ENCODE measurements at places on chromosomes 3 and 15.

GRCh38 chr15:88331291-88331690 is 74.8 kb upstream of the NTRK3 start:
- DNase-seq, result peak; percentile 0

GRCh38 chr3:114690911-114691310 is 397.1 kb downstream of the TIGIT start:
- DNase-seq, result no peak

DNA sequence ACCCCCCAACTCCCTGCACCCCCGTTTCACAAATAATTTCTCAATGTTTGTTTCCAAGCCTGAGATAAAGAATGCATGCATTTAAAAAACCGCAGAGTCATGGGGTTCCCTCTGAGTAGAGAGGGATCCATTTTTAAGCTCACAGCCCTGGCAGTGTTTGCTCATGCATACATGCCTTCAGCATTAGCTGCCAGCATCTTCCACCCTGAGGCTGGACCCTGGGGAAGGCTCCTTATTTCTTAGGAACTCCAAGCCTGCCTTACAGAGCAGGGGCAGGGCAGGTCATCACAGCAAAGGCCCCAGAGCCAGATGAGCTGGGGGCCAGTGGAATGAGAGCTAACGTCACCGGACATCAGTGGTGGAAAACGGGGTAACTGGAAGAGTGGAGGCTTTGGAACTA is 31.3 kb downstream of the TLE3 start:
- DNase-seq, result no peak

- DNase-seq, result no peak
Observed at GRCh38 chr3:140510303-140510861, 167.5 kb upstream of the TRIM42 start.

- no peak for DNase-seq
Observed at GRCh38 chr3:151916781-151917180, 43.3 kb downstream of the SUCNR1 start.

DNA sequence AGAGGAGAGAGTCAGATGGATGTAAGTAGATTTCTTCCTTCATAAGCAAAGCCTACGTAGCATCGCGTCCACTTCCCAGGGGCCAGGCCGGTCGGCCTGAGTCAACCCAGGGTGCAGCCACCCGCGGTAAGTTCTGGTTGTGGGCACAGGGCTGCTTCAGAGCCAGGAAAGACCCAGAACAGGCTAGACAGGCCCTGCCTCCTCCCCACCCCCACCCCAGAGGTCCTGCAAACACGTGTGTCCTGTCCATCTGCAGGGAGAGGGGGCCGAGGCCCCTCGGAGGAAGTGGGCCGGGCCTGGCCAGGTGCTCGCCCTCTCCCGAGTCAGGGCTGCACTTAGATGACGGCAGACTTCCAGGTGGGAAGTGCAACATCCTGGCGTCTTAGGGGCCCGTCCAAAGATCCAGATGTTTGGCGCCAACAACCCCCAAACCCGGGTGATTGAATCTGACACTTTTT is 100.8 kb upstream of the ALDH1A3 start:
- DNase-seq, result no peak

- no peak for DNase-seq
Observed at GRCh38 chr3:6640907-6641306, 220.0 kb upstream of the GRM7 start.

DNA sequence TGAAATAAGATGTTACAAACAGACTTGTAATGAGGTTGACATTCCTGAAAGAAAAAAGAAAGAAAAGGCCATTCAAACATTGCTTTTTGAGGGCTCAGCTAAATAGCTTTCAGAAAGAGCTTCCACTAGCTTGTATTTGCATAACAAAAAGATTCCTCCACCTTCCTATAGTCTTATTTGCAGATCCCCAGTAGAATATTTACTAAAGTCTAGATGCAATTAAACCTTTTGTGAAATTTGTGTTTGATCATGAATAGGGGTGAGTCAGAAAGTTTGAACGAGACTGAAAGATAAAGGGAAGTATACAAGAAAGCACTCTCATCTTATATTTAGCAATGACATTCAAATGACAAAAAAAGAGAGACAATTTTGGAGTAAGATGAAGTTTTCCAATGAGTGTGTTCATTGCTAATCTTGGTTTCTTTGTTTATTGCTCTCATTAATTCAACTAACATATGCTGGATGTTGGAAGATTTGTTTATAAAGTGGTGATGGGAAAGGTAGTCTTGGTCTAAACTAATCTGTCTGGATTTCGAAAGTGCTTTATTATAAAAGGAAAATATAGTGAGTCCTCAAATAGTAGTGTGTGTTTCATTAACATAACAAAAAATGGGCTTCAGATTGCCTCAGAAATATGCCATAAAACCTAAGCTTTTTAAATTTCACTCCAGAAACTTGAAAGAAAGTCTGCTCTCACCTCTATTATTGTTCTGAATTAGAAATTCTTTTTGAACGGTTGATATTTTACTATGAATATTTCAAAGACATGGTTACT is 9.1 kb upstream of the CADPS start:
- DNase-seq, result no peak

All from NCI-H1694 treated with DMSO at 0.1 percent for 48 hours (cell line).